Neural progenitor cell (in vitro differentiated cells): ENCODE measurements at places on chromosomes 2 and 18. TPM values are rescaled to one million over a fixed set of nuclear protein-coding genes. Genes with fewer than 3 reads are reported as not detected.

Gene CCDC141
- 0.46 and 1.8 TPM in 2 replicates for total RNA-seq

Gene PECR
- 14.8 and 21.2 TPM in 2 replicates for total RNA-seq

Gene PARD3B
- total RNA-seq, result 2.0 and 8.4 TPM in 2 replicates

Gene CRYGD
- not detected in 2 replicates for total RNA-seq

Gene UGT1A10
- not detected in 2 replicates for total RNA-seq

Gene SPHKAP
- 0.06 TPM in 1 of 2 replicates, not detected in the other for total RNA-seq

Gene KCNG2
- total RNA-seq, result 0.99 TPM in 1 of 2 replicates, not detected in the other

Gene OXER1
- 0.62 and 0.88 TPM in 2 replicates for total RNA-seq

DNA sequence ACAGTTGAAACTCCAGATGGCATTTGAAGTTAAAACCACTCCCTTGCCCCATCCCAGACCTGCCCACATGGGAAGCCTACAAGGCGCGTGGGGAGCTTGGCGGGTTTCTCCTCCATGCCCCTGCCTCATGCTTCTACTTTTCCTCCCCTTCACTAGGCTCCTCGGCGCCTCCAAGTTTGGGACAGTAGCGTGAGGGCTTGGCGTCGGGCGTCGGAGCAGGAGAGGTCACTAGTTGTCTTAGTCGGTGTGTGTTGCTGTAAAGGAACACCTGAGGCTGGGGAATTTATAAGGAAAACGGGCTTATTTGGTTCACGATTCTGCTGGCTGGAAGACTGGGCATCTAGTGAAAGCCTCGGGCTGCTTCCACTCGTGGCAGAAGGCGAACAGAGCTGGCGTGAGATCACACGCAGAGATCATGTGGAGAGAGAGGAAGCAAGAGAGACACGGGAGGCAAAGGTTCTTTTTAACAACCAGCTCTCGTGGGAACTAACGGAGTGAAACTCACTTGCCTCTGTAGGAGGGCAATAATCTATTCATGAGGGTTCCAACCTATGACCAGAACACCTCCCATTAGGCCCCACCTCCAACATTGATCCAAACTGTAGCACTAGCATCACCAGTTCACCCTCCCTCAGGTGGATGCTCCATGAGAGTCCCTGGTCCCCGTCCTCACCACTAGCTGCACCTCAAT lies 25.3 kb downstream of the ITM2C start:
- DNase-seq, result no peak

GRCh38 chr2:47595687-47596086 lies 187.3 kb upstream of the MSH6 start:
- no peak for DNase-seq

- no peak for DNase-seq
Observed at GRCh38 chr18:23992941-23993280, 21.6 kb upstream of the TTC39C start.

GRCh38 chr2:27290549-27290948 lies 8.3 kb downstream of the TRIM54 start:
- DNase-seq, result no peak

GRCh38 chr18:50388988-50389387 lies 14.1 kb downstream of the SKA1 start:
- no peak for DNase-seq

DNA sequence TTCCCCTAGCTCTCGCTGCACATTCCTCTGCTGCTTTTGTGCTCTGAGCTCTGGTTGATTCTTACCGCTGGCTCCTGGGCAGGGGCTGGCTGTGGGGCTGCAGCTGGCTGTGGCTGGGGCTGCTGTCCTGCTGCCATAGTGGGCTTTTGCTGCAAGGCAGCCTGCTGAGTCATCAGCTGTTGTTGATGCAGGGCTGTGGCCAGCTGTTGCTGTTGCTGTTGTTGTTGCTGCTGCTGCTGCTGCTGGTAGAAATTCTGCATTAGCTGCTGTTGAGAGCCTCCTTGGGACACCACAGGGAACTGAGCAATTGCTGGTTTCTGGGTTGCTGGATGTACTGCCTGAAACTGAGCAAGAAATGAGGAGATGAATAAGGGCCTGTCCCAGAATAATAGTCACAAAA lies 77.2 kb upstream of the NFU1 start:
- DNase-seq, result peak; percentile 78

- no peak for DNase-seq
Observed at GRCh38 chr2:124079045-124079444, 54.0 kb downstream of the CNTNAP5 start.

GRCh38 chr2:84212611-84213314 lies 246.3 kb downstream of the SUCLG1 start:
- DNase-seq, result no peak

GRCh38 chr2:241890524-241891235 lies 21.2 kb downstream of the RTP5 start:
- DNase-seq, result no peak

- DNase-seq, result peak; percentile 18
Observed at GRCh38 chr2:172734711-172735581, 699 bp upstream of the RAPGEF4 start.

DNA sequence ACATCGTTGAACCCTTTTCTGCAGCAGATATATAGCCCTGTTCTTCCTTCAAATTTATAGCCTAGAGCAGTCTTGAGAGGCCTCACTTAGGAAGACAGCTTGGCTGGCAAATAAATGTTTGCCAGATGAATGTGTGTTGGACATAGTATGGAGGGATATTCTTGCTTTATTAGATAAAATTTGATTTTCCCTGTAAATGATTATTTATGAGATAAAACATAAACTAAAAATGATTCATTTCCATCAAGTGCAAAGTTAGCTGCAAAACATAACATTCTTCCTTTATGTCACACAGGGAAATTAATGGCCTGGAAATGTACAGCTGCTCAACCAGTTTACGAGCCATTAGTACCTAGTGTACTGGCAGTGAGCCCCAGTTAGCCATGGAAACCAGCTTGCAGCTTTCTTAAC lies 82.5 kb downstream of the LIMS1 start:
- DNase-seq, result no peak

- no peak for DNase-seq
Observed at GRCh38 chr2:128631698-128632500, 313.2 kb upstream of the HS6ST1 start.

DNA sequence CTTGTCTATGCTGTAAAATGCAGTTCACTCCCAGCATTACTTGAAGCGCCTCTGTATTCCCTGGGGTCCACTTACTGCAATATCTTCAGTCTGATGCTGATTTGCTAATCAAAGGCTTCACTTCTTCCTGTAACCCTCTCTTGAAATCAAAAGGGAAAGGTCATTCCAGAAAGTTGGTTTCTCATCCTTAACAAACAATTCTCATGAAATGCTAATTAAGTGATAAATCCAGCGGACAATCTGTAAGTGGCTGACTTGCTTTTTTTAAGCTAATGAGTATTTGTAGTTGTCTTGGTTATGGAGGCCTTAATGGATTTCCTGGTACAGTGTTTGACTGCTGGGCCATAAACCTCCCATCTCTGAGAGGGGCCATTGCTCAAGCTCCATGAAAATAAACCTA lies 499.6 kb upstream of the HS6ST1 start:
- DNase-seq, result peak; percentile 1

DNA sequence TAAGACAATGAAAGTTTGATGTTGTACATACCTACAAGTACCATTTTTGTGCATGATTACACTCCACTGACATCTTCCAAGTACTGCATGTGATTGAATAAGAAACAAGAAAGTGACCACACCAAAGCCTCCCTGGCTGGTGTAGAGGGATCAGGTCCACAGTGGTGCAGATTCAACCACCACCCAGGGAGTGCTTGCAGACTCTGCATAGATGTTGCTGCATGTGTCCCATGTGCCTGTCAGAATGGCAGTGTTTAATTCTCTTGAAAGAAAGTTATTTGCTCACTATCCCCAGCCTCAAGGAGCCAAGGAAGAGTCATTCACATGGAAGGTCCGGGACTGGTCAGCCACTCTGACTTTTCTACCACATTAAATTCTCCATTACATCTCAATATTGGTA lies 114.5 kb downstream of the MMADHC start:
- no peak for DNase-seq

DNA sequence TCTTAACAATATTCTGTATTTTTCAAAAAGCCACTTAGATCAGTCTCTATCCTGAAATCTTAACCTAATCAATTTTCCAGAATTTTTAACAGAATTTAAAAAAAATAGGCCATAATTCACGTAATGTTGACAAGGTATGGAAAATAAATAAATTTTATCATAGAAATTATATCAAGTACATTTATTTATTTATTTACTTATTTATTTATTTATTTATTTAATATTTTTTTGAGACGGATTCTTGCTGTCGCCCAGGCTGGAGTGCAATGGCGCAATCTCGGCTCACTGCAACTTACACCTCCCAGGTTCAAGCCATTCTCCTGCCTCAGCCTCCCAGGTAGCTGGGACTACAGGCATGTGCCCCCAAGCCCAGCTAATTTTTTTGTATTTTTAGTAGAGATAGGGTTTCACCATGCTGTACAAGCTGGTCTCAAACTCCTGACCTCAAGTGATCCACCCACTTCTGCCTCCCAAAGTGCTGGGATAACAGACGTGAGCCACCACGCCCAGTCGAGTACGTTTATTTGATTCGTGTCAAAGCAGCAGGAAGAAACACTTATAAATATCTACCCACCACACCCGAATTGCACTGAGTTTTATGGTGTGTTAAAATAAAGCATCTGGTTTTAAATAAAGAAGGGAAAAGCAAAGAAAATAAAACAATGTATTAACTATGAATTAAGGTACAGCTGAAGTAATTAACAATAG lies 60.1 kb downstream of the DSC3 start:
- DNase-seq, result no peak

DNA sequence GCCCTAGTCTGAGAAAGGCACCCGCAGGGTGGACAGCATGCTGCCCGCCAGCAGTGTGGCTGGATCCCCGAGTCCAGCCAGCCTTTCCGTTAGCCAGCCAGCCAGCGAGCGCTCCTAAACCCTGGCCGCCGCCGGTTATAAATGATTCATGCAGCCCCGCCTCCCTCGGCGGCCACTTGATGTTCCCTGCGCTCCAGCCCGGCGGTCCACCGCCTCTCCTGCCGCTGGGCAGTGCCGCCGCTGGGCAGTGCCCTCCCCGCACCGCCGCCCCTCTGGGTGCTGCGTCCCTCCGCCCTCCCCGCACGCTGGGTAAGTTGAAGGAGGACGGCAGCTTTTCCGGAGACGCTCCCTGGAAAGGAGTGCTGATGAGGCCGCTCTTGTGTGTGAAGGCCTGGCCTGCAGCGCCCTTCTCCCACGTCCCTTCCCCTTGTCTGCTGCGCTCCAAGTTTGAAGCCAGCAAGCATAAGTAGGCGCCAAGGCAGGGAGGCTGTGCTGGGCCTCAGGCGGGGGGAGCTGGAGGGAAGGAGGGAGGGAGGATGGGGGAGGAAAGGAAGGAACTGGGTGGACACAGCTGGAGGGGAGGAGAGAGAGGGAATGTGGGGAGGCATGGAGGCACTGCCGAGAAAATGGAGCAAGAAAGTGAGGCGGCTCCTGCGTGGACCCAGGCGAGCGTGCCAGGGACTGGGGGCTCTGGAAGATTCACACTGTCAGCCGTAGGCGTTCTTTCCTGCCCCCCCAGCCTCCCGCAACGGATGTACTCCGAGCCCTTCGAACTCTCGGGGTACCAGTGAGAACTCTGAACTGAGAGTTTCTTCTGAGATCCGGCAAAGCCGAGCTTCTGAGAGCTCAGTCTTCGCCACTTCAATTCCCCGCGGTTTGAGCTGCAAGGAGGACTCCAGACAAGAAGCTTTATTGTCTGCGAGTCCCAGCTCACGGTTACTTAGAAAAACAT lies 131.9 kb downstream of the GLI2 start:
- peak; percentile 80 for DNase-seq

DNA sequence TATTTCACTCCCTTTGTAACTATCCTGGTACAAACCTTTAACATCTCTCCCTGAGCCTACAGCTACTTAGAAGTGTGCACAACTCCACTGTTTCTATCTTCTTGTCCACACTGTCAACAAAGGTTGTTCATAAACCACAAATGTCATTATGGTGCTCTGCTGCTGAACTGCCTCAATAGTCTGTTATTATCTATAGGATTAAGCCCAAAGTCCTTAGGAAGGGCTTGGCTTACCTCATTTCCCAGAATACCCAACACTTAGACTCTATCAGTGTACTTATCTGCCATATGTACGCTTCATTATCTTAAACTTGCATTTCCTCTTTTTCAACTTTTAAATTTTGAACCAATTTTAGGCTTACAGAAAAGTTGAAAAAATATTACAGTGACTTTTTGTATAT lies 94.2 kb downstream of the HNMT start:
- DNase-seq, result no peak

DNA sequence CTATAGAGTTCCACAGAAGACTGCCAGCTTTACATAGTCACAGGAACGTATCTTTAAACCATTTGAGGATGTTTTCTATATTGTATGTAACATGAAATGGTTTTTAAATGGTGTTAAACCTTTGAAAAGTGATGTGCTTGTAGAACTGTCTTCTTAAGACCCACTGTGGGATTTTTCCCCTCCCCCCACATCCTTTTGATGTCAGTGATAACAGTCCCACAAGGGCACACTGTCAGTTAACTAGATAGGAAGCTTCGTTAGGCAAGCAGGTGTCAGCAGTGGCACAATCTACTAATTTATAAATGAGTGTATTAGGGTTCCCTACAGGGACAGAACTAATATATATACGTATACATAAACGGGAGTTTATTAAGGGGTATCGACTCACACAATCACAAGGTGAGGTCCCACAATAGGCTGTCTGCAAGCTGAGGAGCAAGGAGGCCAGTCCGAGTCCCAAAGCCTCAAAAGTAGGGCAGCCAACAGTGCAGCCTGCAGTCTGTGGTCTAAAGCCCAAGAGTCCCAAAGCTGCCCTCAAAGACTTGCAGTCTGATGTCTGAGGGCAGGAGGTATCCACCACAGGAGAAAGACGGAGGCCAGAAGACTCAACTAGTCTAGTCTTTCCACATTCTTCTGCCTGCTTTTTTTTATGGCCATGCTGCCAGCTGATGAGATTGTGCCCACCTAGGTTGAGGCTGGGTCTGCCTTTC lies 23.8 kb upstream of the HNRNPLL start:
- DNase-seq, result no peak

DNA sequence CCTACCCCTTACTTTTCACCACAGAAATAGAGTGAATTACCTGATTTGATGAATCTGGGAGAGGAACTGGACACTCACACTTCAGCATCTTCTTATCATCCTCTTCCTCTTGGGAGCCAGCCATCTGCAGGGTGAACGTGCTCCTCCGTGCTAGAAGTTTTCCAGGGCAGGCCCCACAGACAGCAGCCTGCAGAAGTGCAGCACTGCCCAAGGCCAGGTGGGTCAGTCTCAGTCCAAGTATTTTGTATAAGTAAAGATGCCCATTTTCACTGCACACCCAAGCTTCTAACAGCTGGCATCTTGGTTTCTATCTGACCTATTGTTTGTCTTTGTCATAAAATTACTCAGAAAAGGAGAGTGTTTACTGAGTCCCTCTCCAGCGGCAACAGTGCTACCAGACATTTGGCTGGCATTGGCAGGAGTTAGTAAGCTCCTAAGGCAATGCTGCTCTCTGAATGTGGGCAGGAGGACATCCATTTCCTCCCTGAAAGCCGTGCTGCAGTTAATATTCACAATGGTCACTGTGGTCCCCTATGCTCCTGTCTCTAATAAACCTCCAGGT lies 222.6 kb upstream of the CTAGE1 start:
- DNase-seq, result no peak

DNA sequence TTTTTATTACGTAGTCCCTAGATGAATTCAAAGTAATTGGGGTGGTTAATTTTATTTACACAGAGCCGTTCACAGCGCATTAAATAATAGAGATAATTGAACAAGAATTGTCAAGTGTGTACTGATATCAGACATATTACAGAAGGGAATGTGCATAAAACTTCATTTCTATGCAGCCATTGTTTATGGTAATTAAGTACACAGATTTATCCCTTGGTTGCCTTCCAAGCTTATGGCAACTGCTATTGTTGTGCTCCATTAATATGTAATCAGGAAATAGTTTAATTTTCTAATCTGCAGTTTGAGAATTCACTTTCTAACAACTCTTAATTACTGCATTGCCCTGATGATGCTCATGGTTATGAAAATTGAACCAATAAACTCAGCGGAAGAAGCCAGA lies 47.3 kb upstream of the OTX1 start:
- DNase-seq, result no peak

GRCh38 chr2:54999182-54999581 lies 51.1 kb downstream of the RTN4 start:
- no peak for DNase-seq
